CD4-positive, alpha-beta T cell treated with Interleukin-15 for 1 hour (primary cell): ENCODE measurements at places on chromosomes 16 and 17.

DNA sequence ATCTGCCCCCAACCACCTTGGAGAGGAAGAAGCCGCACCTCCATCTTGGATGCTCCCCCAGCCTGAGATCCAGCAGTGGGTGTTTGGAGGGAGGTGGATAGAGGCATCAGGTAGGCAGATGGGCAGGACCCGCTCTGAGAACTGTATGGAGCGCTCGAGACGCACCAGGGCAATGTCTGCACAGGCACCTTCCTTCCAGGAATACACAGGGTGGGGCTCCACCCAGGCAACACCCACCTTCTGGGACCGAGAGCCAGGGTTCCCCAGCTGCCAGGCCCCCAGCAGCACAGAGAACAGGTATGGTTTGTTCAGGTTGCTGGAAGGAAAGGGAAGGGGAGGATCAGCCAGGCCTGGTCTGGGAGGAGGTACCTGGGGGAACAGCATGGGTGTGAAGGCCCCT, 2.4 kb downstream of the PRSS22 start:
- DNase-seq: no peak

DNA sequence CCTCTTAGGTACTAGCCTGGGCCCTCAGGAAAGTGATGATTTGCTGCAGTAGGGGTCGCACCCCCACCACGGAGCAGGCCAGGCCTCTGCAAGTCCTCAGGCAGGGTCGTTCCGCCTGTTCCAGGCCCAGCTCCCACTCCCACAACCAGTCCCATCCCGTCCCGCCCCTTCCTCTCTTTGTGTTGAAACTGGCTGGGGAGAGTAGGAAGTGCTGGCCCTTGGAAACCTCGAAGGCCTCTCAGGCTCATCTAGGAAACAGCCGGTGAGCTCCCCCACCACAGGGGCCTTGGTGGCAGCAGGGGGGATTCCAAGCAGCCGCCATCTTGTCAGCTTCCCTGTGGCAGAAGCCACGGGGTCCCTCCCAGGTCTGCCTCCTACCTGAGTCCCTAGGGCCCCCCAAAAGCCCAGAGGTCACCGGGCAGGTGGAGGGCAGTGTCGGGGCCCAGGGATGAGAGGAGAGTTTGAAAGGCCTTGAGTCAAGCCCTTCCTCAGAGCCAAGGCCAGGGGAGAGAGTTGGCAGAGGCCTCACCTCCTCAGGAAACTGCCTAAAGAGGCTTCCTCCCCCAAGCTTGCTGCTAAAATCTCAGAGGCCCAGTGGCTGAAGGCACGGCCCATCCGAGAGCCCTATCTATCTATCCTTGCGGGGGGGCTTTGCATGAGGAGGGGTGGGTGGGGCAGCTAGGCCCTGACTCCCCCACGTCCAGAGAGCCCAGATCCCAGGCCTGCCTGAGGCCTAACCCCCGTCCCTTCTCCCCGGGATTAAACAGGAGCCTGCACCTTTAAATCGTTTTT, 22.2 kb downstream of the MMP15 start:
- no peak for DNase-seq

GRCh38 chr17:49633762-49634484, 44.0 kb downstream of the SPOP start:
- no peak for DNase-seq

GRCh38 chr16:87622756-87623319, 20.5 kb downstream of the JPH3 start:
- DNase-seq: no peak

DNA sequence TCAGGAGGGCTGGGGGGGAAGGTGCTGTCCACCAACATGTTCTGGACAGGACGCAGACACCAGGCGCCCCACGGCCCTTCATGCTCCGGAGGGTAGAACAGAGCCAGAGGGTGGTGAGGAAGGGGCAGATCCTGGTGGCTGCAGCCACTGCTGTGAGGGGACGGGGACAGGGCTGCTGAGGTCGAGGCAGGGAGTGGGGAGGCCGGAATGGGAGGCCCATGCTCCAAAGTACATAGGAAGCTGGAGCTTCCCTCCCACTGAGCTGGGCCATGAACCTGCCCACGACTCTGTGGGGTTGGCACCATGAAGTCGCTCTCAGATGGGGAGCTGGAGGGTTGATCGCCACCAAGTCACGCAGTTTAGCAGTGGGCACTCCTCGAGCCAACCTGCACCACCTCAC, 8.0 kb upstream of the METRNL start:
- no peak for DNase-seq

DNA sequence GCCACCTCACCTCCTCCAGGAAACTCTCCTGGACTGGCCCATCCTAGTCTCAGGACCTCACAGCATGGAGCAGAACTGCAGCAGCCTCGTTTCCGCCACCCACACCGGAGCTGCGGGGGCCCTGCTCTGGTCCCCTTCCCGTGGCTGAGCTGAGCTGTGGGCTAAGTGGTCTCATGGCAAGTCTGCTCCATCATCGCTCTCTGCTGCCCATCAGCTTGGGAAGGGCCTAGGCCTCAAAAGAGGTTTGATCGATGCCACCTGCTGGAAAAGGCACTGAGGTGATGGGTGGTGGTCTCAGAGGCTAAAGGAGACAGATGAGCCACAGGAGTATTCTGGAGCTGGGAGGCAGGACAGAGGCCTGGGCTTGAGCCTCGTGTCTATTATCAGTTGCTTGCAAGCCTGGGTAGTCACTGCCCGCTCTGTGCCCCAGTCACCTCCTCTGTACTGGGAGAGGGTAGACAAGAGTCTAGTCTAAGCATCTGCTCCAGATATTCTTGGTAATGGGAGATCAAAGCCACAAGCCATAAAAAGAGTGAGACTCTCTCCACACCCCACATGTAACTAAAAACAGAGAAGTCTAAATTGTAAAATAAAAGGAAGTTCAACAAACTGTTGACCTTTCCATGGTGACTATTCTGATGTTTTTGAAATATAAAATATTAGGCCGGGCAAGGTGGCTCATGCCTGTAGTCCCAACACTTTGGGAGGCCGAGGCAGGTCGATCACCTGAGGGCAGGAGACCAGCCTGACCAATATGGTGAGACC, 1.6 kb downstream of the ITGAE start:
- DNase-seq: no peak

GRCh38 chr17:31915456-31916100, 14.1 kb upstream of the UTP6 start:
- DNase-seq: no peak
